Colonic mucosa (tissue), 4 donors: ENCODE measurements at places on chromosomes 5 and 9.

DNA sequence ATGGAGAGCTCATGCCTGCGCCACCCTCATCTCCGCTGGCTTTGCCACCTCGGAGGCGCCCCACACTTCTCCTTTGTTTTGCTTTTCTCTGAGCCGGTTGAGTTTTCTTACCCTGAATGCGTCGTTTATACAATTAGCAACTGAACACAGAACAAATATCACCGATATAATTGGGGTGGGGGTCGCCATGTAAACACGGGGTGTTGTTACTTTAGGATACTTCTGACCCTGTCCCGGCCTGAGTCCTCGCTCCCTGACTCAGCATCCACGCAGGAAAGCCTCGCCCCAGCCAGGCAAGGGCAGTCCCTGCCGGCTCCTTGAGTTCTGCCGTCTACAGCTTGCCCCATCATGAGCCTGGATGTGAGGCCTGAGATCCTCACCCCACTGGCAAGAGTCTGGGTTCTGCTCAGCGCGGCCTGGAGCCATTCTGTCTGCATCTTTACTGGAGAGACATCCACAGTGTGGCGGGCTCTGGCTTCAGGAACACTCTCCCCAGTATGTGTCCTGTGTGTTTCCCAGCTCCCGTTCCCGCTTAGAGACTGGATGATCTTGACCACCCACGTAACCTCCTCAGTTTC, 5.5 kb downstream of the NKX2-5 start:
- DNase-seq = no peak

- DNase-seq = no peak
Observed at GRCh38 chr5:33322632-33323031, 118.1 kb upstream of the TARS1 start.

DNA sequence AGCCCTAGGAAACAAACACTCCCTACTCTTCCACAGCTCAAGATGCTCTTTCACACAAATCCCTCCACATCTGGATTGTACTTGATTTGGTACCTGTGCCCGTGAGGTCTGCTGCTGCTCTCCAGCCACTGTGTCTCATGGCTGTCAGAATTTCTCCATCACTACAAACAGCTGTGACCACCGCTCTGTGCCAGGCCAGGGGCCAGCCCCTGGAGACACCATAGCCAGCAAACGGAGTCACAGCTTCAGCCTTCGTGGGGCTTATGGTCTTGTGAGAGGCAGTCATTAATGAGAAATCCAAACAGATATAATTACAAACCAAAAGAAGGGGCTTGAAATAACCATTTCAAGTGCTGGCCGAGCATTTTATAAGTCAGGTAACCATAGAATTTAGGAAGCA, 43.6 kb downstream of the ADAM19 start:
- no peak for DNase-seq

- no peak for DNase-seq
Observed at GRCh38 chr9:38015266-38015665, 53.8 kb downstream of the SHB start.

GRCh38 chr9:94645901-94646300, 6.6 kb upstream of the FBP1 start:
- DNase-seq = no peak

GRCh38 chr5:145887976-145888574, 15.3 kb upstream of the GRXCR2 start:
- peak; percentile 80 for DNase-seq

DNA sequence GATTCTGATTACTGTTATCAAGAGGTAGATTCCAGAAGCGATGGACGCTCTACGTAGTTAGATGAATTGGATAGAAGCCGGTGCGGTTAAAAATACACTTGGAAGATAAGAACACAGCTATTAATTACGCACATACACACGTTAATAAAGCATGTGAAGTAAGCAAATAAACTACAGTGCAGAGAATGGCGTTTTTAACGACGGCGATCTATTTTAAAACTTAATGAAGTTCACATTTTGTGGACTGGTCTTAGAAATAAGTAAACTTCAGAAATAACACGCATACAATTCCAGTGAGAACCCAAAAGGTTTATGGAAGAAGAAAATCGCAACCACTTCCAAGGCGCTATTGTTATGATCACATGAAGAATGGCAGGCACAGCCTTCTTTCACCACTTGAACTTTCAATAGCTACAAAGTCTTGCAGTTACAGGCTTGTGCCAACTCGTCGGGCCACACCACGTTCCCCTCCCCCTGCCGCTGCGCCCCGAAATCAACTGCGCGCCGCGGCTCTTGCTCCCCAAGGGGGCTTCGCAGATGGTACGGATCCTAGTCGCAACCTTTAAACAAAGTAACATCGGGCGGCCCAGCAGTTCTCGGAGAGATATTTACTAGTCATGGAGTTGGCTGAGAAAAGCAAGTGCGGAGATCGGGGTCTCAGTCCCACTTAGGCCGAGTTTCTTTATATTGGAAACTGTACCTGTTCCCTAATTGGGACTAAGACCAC, 866 bp upstream of the SEMA6A start:
- peak; percentile 49 for DNase-seq

GRCh38 chr5:181217803-181218062, 5.3 kb upstream of the TRIM41 start:
- peak; percentile 44 for DNase-seq

GRCh38 chr9:37197158-37198038, 77.0 kb downstream of the ZCCHC7 start:
- DNase-seq = no peak

GRCh38 chr5:178287791-178288105, 55.1 kb upstream of the PHYKPL start:
- DNase-seq = no peak

DNA sequence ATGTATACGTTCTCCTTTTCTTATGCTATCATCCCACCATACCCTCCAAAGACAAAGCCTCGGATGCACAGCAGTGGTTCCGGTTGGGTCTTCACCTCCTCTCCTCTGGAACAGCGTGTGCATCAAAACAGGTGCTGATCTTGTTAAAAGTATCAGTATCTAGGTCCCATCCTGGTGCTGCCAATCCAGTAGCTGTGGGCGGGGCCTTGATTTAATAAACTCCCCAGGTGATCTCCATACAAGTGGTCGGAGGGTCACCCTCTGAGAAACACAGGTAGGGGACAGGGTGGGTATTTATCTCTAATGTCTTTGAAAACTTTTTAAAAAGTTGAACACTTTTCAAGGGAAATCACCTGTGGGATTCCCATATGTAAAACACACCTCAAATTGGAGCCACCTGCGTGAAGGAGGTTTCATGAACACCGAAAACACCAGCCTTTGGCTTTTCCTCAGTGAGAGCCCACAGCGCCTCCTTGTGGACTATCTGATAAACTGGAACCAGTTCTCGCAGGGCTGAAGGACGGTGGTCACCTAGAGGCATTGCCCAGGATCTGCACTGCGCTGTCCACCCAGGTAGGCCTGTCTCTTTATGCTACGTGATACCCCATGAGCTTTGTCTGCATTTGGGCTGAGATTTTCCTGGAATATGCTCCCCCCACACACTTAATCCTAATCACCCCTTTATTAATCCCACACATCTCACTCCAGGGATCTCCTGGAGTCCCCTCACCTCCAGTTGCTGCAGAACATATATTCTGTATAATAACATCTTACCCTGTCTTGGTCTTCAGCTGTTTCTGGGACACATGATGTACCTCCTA, 80.5 kb upstream of the EPB41L4B start:
- DNase-seq = peak; percentile 64

GRCh38 chr5:154176181-154176580, 14.4 kb upstream of the GALNT10 start:
- DNase-seq = no peak

GRCh38 chr5:33789567-33789957, 102.2 kb downstream of the ADAMTS12 start:
- no peak for DNase-seq

DNA sequence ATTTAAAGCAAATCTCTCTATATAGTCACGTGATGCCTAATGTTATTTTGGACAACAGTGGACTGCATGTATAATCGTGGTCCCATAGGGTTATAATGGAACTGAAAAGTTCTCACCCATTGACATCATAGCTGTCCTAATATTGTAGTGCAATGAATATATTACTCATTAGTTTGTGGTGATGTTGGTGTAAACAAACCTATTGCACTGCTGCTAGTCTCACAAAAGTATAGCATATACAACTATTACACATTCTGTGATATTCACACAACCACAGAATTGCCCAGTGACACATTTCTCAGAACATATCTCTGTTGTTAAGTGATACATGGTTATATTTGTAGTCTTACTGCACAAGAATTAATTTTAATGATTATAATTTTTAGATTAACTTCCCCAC, 37.7 kb downstream of the IPO11 start:
- no peak for DNase-seq

DNA sequence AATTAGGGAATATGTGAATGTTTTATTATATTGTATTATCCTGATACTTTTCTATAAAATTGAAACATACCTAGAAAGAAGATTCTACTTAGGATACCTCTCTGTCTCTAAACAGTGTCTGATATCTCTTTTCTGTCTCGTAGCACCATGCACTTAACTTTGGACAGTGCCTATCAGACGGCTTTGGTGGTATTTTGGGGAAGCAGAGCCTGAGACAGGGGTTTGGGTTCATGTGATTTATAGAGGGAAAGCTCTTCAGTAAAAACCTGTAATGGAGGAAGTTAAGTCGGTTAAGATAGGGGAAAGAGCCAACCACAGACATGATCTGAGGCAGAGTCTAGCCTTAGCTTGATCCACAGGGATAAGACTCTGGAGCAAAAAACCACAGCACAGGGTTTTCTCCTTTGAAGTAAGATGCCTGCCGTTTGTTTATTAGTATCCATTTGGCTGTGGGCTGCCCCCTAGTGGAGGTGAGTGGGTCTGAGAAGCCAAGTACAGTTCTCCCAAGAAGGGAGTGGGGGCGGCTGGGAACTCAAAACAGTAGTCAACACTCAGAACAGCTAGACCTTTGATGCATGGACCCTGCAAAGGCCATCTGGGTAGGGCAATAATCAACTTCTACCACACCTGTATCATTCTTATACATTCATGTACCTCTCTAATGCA, 141.2 kb upstream of the ASTN2 start:
- DNase-seq = peak; percentile 75

- DNase-seq = no peak
Observed at GRCh38 chr9:1639166-1639565, 376.0 kb upstream of the SMARCA2 start.

DNA sequence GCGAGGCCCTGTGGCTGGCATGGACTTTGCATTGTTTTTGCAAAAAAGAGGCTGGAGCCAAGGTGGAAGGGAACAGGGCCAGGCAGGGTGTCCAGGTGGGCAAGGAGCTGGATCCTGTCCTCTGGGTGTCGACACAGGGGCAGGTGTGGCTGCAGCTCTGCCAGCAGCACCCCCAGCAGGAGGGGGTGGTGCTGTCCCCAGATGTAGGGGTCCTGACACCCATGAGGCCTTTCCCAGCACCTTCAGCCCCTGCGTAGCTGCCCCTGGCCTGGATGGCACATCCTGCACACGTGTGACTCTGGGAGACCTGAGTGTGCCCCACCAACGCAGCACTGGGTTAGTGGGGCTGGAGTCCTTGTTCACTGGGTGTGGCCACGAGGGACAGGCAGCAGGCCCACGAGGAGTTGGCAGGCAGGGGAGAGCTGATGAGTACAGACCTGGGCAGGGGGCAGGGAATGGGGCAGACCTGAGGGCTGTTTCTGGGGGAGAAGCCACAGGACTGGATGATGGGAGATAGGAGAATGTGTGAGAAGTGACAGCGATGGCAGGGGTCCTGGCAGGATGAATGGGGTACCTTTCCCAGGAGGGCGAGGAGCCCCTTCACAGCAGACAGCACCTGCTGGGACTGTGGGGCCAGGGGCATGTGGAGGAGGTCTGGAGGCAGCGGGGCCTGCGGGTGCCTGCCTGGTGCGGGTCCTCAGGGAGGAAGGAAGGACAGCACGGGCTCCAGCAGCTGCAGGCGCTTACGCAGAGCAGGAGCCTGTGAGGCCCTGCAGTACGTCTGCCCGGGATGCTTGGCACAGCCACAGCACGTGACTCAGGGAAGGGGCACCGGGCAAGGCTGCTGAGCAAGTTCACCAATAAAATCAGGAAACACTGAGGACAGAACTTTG, 3.6 kb upstream of the RASGEF1C start:
- DNase-seq = no peak

GRCh38 chr5:143258559-143259253, 144.8 kb downstream of the NR3C1 start:
- DNase-seq = no peak

GRCh38 chr9:114945616-114946412, 15.4 kb upstream of the TNFSF8 start:
- no peak for DNase-seq

DNA sequence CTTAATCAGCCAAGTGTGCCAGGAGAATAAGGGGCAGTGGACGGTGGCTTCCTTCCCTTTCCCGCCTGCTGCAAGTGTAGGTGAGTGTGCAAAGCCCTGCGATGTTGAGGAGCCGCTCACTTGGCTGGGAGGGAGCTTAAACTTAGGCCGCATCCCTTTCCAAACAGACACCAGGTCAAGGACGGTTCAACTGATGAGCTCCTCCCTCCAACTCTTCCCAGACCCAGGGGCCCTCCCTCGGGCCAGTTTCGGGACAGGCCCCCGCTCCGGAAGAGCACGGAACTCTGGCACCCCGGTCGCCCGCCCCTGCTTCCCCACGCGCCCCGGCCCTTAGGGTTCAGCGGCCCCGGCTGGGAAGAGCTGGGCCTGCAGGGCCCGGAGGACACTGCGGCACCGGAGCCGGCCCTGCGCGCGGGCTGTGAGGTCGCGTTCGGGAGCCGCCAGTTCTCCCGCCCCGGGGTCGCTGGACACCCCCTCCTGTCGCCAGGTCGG, 481 bp downstream of the MRPL36 start:
- peak; percentile 36 for DNase-seq

- no peak for DNase-seq
Observed at GRCh38 chr5:127839072-127839471, 135.9 kb downstream of the CCDC192 start.

- no peak for DNase-seq
Observed at GRCh38 chr5:142906863-142907671, 136.9 kb downstream of the ARHGAP26 start.

DNA sequence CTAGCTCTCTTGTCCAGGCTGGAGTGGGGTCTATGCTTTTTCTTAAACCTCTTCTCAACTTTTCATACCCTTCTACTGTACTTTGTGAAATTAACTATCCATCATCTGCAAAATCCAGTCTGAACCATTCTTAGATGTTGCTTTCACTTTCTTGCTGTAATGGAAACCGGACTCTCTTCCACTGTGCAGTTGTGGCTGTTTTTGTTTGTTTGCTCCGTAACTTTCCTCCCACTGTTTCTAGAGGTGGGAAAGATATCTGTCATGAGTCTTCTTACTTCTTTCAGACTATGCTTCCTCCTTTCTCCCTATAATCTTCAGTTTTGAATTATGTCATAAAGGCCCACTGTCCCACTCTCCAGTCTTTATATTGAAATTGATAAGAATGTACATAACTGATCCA, 6.5 kb downstream of the TNPO1 start:
- no peak for DNase-seq

DNA sequence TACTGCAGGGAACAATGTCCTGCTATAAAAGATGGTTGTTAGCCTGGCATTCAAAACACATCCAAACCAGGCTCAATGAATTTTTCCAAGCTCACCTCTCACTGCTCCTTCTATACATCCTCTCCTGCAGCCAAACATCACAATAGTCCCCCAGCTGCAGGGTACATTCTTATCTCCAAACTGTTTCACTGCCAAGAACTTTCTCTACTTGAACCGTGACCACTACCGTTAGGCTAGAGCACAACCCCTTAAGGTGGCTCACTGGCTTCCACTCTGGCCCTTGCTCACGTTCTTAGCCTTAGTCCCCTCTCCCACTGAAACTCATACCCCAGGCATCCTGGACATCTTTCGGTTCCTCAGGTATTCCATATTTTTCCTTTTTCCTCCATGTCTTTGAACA, 29.0 kb upstream of the ANXA6 start:
- DNase-seq = no peak

- DNase-seq = no peak
Observed at GRCh38 chr9:97220894-97221477, 86.5 kb upstream of the CCDC180 start.
